ENCODE measurements at places on chromosomes 2 and 18. TPM values are rescaled to one million over a fixed set of nuclear protein-coding genes. Genes with fewer than 3 reads are reported as not detected.

SLC23A3 gene
- total RNA-seq: 1.3 TPM

ALK gene
- total RNA-seq: not detected

DPP10 gene
- not detected for total RNA-seq

AOX1 gene
- 3.8 TPM for total RNA-seq

CMPK2 gene
- 36.6 TPM for total RNA-seq

Data from glomerular endothelial cell (primary cell).